Endodermal cell (in vitro differentiated cells): ENCODE measurements at places on chromosomes 7 and 10. TPM values are rescaled to one million over a fixed set of nuclear protein-coding genes. Genes with fewer than 3 reads are reported as not detected.

Gene ENKUR
- total RNA-seq: 0.25 TPM in 1 of 2 replicates, not detected in the other

Gene MET
- total RNA-seq: 1.5 to 2.5 TPM (median 2.2 TPM) in 3 replicates

DNA sequence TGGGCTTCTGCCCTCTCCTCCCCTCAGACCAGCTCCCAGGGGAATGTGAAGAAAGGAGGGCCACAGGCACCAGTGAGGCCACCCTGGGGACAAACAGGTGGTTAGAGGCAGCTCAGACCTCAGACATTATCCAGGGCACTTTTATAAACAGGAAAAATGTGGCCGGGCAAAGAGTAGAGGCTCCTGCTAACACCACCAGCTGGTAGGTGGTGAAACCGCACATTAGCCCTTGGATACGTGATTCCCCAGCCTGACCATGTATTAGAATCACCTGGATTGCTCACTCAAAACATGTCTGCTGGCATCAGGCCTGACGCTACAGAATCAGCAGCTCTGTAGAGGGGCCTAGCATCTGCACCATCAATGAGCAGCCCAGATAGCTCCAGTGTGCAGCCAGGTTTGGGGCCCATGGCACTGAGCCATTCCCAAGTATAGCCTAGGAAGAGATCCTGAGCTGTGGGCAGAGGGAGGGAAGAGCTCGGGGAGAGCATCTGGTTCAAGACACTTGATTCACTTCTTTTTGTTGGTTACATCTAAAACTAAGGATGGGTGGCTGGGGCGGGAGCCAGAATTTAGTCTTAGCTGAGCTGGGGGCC, 37.1 kb downstream of the GPR26 start:
- peak; percentile 46 for DNase-seq

DNA sequence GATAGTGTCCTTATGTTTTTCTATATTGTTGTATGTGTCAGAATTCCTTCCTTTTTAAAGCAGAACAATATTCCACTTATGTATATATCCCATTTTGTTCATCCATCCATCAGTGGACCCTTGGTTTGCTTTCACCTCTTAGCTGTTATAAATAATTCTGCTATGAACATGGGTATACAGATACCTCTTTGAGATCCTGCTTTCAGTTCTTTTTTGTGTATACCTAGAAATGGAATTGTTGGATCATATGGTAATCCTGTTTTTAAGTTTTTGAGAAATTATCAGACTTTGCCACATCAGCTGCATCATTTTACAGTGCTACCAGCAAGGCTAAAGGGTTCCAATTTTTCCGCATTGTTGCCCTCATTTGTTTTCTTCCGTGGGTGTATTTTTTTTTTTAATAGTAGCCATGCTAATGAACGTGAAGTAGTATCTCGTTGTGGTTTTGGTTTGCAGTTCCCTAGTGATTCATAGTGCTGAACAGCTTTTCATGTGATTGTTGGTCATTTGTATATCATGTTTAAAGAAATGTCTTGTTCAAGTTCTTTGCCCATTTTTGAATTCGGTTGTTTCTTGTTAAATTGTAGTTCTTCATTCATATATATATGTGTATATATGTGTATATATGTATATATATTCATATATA, 87.8 kb downstream of the LCOR start:
- DNase-seq: no peak

GRCh38 chr7:128007303-128007680, 23.9 kb downstream of the LRRC4 start:
- no peak for DNase-seq

DNA sequence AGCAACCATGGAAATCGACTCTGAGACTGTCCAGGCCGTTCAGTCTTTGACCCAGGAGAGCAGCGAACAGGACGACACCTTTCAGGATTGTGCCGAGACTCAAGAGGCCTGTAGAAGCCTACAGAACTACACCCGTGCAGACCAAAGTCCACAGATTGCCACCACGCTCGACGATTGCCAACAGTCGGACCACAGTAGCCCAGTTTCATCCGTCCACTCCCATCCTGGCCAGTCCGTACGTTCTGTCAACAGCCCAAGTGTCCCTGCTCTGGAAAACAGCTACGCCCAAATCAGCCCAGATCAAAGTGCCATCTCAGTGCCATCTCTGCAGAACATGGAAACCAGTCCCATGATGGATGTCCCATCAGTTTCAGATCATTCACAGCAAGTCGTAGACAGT, 82.0 kb upstream of the SAMD8 start:
- no peak for DNase-seq

- DNase-seq: no peak
These were observed 55.7 kb upstream of the MKX start for GRCh38 chr10:27801171-27801785.

GRCh38 chr10:129896136-129896859, 67.8 kb downstream of the EBF3 start:
- no peak for DNase-seq

GRCh38 chr7:134940729-134941128, 45.6 kb upstream of the AGBL3 start:
- no peak for DNase-seq

DNA sequence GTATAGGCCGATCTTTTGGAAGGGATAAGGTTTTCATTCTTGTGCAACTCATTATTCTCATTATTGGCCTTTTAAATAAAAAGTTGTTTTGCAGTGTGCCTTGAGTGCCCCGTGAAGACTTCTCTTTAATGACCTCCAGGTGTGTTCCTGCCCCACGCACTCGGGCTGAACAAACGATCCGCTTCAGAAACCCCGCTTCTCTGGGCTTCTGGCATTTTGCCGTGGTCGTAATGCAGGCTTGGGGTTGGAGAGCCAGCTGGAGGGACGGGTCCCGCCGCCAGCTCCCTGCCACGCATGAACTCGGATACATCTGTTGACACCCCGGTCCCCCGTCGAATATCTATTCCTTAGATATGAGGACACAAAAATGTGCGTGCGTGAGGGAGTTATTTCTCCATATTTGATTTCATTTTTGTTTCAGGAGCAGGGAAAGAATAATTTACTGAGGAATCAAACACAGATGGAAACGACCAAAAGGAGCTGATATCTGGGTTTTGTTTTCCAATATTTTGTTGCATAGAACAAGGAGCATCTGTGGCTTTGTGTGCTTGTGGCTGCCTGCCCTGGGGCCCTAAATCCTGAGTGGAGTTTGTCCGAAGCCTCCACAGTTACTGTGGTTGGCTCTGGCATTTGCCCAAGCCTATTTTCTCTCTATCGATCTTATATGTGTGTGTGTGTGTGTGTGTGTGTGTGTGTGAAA, 17.0 kb upstream of the TTYH3 start:
- no peak for DNase-seq

DNA sequence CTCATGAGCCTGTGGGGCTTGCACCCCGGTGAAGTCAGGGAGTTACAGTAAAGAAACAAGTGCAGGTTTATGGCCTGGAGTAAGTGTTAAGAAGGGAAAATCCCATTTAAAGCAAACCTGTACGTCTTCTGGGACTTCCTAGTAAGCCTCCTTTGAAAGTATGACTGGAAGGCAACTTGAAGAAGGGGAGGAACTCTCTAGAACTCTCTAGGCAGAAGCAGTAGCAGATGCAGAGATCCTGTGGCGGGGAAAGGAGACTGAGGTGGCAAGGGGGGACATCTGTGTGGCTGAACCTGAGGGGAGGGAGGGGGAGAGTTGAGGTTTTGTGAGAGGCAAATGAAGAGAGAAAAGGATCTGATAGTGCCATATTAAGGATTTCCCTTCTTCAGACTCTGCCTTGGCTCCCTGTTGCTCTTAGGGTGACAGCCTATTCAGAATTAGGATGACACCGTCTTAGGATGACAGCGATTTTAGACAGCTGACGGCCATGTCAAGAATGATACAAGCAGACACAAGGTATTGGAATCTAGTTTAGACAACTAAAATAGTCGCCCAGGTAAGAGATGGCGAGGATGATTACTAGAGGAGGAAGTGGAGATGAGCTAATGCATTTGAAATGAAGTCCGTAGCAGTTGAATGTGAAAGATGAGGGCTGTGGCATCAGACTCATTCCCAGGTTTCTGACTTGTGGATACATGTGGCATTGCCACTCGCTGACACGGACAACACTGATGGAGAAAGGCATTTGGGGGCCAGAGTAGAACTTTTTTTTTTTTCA, 29.0 kb downstream of the CUL1 start:
- DNase-seq: no peak

DNA sequence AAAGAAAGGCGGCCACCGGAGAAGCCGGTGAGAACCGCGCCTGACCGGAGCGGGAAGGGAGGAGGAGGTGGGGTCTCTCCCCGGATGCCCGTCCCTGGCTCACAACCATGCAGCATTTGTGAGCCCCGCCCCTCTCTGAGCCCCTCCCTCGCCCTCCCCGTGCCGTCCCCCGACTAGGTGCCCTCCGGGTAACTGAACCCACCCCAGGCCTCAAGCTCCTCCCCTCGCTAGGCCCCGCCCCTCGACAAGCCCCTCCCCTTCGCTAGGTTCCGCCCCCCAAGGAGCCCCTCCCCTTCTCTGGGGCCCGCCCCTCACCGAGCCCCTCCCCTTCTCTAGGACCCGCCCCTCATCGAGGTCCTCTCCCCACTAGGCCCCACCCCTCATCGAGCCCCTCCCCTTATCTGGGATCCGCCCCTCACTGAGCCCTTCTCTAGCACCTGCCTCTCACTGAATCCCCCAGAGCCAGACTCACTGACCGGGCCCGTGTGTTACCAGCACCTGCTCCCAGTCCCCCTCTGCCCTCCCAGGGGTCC, 42.2 kb upstream of the HSPB1 start:
- DNase-seq: peak; percentile 99

GRCh38 chr7:41206267-41206666, 496.6 kb downstream of the INHBA start:
- DNase-seq: no peak

DNA sequence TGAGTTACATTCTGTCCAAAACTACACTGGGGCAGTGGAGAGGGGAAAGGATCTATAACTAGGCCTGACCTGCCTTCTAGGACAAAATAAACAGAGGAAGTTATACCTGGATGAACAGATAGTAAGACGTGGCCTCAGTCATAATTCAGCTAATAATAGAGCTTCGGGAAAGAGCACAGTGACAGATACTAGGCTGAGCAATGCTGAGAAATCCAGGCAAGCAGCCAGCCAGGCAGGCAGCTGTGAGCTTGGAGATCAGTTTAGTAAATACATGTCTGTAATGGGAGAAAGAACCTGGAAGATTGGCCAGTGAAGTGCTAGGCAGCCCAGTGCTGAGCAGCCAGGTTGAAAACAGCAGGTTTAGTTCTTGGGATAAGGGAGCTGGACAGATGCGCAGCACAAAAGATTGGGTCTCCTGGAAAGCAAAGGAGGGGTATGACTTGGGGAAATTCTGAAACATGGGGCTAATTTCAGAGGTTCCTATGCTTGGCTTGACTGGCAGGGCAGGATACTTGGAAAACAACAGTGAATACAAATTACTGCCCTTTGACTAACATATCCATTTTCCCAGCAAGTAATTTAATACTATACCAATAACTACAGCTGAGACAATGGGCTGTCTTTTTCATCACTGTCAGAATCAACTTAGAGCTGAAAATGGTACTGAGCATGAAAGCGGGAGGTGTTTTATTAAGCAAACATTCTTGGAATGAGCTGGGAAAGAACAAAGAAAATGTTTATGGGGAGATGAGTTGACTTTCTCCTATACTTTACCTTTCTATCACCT, 140.8 kb downstream of the DGKB start:
- peak; percentile 46 for DNase-seq

DNA sequence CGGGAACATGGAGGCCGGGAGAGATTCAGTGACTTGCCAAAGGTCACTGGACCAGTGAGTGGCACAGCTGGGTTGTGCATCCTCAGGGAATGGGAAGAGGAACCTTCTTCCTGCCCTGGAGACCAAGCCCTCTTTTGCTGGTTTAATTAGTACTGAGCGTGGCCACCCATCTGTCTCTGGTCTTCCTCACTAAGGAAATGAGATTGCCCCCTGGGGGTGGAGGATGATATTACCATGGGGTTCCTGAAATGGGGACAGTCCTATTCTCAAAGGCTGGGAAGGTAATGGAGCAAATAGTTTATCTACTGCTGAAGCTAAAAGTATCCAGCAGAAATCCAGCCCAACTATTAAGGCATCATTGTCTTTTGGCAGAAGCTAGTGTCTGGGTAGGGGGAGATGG, 98.6 kb upstream of the FGFR2 start:
- DNase-seq: peak; percentile 93

DNA sequence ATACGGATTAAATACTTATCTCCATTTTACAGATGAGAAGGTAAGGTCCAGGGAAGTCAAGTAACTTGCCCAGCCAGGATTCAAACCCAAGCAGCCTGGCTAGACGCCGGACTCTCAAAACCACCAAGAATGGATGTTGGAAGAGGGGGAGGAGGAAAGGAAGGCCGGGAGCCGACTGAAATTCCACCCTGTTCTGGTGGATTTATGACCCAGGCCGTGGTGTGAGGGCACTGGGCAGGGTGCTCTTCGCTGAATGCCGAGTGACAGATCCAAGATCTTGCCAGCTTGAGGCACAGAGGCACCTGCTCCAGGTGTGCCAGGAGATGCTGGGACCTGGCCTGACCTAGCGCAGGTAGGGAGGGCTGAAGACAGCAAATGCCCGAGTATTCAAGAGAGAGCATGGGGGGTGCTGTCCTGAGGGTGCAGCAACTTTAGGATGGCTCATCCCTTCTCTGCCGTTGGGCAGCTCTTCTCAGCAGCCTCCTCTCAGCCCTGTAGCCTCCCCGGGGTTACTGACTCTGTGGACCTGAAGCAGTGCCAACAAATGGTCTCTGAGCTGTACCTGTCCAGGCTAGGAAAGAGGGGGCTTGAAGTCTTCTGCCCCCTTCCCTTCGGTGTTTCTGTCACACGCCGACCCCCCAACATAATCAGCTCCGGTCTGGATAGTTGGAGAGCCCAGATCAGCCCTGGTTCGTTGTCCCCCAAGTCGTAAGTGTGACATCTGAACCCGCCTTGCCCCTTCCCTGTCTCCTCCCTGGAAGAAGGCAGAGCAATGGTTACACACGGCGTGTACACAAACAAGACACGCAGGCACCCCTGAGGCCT, 713 bp downstream of the LOXL4 start:
- DNase-seq: no peak

DNA sequence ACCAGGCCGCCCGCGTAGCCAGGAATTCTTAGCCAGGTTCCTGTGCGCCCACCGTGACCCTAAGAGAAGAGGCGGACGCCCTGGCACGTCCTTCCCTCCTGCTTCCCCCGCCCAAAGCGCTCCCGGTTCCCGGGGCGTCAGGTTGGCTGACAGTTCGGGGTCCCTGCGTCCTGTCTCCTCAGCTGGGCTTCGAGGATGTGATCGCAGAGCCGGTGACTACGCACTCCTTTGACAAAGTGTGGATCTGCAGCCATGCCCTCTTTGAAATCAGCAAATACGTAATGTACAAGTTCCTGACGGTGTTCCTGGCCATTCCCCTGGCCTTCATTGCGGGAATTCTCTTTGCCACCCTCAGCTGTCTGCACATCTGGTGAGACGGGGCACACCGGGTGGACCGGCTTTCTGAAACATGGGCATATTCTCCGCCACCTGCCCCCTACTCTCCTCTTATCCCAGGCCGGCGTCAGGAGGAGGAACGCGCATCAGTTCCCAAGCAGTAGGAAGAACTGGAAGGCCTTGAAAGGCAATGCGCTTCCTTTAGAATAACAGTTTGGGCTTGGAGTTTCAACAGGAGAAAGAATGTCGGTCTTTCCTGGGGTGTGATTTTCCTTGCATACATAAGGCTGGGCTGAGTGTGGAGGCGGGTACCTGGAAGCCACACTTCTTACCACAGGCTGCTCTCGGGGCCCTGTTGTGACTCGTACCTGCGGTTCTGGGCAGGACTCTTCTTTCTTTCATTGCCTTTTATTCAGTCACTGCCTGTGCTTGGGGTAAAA, 728 bp downstream of the CAV2 start:
- peak; percentile 83 for DNase-seq
